ENCODE measurements at places on chromosomes 3 and 15.

DNA sequence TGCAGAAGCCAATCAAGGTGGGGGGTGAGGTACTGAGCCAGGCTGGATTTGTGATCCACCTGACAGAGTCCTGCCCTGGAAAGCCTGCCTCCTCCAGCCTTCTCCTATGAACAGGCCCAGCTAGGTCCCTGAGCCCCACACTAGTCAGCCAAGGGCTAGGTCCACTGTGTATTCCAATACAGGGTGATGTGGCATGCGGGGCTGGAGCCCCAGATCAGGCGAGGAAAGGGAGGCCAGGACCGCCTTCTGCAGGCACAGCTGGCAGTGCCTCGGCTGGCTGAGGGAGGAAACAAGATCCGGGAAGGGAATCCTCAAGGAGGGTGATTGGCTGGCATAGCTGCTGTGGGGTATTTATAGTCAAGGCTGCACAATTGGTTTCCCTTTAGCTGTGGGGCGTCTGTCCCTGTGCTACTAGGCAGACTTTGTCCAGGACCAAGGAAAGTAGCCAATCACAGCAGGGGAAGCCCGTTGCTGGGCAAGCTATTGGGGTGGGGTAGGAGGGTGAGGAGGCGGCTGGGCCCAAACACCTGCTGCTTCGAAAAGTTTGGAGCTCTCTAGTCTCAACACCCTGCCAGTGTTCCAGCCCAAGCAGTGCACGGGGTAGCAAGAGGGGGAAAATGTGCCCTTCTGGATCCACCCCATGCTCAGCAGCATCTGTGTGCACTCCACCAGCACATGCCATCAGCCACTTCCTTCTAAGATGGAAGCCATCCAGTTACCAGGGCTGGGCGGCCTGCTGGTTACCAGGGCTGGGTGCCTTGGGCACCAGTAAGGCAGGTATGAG, 5.9 kb downstream of the KY start:
- no peak for DNase-seq

GRCh38 chr3:79653266-79653830, 114.5 kb downstream of the ROBO1 start:
- DNase-seq: no peak

DNA sequence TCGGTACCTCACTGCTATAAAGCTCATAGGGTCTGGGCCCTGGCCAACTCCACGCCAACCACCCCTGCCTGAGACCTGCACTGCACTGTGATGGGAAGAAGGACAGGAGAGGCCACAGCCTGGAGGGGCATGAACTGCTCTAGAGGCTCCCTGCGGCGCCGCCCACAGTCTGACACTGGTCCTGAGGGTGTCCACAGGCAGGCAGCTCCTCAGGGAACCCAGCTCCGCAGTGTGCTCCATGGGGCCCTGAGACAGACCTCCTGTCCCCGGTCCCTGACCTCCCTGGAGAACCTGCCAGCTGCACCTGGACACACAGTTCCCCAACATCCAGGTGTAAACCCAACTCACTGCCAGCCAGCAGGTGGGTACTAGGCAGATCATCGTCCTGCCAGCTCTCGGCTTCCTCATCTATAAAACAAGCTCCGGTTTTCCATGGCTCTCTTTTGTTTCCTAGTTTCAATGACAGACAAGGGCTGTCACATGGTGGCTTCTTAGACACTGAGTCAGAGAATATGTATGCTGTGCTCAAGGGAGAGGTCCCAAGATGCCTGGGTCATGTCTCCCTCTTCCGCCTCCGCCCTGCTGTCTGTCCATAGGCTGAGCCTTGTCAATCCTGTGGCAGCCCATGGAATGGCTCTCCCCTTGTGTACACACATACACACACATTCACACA, 5.1 kb upstream of the HAPLN3 start:
- DNase-seq: no peak

GRCh38 chr15:85592148-85592547, 202.6 kb downstream of the KLHL25 start:
- no peak for DNase-seq

DNA sequence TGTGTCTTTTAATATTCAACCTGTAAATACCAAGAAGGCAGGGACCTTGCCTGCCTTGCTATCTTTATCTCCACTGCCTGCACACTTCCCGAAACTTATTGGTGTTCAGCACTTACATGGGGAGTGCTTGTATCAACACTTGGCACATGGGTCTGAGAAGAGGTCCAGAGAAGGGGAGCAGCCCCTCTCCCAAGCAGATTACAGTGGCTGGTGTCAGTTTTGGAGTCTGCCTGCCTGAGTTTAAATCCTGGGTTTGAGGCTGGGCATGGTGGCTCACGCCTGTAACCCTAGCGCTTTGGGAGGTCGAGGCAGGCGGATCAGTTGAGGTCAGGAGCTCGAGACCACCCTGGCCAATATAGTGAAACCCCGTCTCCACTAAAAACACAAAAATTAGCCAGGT, 20.3 kb downstream of the MESD start:
- DNase-seq: no peak

DNA sequence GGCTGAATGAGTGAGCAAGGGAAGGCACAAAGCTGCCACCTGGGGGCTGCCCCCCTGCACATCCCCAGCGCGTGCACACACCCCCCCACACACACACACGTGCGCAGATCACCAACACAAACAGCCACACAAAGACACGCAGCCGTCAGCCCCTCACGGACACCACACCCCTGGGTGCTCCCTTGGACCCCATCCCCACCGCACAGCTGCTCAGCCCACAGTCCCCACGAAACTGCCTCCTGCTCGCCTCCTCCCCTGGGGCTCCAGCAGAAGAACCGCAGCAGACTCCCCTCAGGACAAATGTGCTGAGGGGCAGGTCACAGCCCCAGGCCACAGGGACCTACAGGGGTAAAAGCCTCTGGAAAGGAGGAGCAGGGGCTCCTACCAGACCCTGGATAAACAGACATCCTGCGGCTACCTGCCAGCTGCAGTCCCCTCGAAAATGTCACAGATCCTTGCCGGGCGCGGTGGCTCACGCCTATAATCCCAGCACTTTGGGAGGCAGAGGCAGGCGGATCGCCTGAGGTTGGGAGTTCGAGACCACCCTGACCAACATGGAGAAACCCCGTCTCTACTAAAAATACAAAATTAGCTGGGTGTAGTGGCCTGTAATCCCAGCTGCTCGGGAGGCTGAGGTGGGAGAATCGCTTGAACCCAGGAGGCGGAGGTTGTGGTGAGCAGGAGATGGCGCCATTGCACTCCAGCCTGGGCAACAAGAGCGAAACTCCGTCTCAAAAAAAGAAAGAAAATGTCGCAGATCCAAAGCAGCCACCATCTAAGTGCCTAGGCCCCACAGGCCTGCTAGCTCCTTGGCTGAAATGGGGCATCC, 6.5 kb downstream of the TWF2 start:
- no peak for DNase-seq

GRCh38 chr3:165783383-165783782, 53.8 kb downstream of the BCHE start:
- no peak for DNase-seq

DNA sequence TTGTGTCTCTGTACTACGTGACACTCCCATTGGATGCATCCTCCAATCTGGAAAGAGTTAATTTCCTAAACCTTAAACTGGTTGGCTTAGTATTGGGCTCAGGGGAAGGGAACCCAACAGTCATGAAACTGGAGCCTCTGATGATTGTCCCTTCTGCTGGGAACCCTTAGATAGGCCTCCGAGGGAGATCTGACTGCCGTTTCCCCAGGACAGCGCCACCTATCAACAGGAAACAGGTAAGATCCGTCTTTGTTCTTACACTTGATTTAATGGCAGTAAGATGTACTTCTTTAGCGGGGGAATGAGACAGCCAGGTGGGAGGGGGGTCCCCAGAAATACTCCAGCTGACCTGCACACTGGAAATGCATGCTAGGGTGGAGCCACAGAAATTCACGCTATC, 1749.6 kb downstream of the SI start:
- no peak for DNase-seq

- DNase-seq: no peak
Measured at GRCh38 chr3:99834211-99834957, 16.7 kb downstream of the CMSS1 start.

DNA sequence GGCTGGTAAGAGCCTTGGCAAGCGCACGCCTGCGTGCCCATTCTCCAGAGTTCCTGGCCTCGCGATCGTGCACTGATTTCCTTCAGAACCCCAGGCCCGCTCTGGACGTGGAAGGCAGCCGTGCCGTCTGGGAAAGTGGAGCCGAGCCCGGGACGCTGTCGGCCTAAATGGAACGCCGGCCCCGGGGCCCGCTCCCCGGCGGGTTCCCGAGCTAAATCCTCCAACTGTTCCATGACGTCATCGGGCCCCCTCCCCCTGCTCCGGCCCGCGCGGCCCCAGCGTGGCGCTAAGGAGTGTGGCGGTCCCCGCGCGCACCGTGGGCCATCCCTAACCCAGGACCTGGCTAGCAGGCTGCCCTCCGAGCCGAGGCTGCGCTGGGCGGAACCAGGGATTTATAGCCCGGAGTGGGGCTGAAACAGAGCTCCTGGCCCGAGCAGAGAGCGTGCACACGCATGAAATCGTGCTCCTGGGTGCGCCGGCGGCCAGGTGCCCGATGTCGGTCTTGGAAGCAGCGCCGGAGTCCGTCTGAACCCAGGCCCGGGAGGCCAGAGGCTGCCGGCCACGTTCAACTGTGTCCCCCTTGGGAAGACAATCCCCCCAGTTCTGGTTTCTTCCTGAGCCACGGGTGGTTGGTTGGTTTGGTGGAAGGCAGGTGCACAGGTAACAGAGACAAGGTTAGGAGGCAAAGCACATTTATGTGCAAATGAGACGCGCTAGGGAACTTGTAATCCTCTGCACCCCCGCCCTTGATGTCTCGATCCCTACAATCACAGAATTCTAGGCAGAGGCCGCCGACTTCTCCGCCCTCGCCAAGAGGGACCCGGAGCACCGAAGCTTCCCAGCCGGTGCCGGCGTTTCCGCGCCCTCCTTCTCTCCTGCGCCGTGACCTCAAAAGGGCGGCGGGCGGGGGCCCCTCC, 84.9 kb upstream of the ETV5 start:
- no peak for DNase-seq

DNA sequence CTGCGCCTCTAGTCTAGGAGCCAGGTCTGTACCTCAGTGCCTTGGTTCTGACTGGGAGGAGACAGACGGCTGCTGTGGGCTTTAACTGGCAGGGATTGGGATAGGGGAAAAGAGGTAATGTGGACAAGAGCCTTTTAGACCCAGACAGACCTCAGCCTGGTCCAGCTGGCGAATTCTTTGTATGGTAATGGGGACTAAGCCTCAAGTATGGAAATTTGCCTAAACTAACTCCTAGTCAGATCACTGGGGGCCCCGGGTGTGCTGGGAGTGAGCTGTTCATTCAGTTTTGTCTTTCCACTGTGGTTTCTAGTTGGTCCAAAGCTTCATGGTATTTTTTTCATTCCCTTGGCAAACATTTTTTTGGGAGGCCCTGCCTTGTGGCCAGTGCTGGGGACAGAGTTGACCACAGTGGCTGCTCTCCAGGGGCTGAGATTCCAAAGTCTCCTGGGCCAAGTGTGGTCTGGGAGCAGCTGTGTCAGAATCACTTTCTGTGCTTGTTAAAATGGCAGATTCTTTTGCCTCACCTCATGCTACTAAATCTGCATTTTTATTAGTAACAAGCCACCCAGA, 261.4 kb upstream of the C2CD4B start:
- DNase-seq: no peak

GRCh38 chr3:33579840-33580239, 138.2 kb downstream of the CLASP2 start:
- DNase-seq: no peak

All from GM12891 (cell line).